ENCODE measurements at places on chromosomes 12 and 14. TPM values are rescaled to one million over a fixed set of nuclear protein-coding genes. Genes with fewer than 3 reads are reported as not detected.

DNA sequence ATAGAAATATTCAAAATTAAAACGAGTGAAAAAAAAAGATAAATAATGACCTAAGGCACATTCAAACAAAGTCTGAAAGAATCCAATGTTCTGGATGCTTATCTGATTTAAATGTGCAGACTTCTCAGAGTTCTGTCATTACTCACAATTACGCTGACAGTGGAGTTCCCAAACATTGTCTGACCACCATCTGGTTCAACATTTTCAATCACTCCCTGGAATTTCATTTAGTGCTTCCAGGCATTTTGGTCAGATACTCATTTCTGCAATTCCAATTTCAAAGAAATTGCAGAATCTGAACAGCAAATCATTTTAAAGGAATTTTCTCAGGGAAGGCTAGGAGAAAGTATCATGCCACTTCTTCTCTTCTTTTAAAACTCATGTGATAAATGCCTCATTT, 398.2 kb upstream of the PDE3A start:
- DNase-seq: no peak

DNA sequence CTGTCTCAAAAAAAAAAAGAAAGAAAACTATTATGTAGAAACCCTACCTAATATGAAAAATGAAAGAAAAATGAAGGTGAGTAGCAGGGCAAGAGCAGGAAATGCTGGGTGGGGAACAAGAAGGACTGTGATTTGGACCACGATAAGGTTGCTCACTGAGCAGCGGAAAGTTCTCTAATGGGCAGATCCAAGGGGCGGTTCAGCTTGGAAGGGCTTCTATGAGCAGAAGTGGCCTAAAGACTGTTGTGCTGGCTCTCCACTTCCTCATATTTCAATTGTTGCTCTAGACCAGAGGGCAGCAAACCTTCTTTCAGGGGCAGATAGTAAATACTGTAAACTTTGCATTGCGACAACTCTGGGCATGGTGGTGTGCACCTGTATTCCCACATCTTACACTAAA, 16.3 kb upstream of the NFYB start:
- DNase-seq: no peak

DNA sequence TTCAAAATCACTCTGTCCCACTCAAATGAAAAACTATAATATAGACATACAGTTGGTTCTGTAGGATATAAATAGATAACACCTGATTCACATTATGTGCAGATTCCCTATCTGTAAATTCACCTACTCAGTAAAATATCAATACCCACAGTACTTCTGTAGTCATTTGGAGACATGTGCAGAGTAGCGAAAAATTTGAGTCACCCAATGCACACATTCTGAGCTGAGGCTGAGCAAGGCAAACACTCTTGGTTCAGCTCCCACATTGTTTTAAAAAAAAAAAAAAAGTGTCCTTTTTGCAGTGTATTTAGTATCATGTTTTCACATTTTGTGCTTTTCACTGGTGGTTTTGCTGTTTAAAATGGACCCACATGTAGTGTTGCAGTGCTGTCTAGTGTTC, 27.3 kb upstream of the BBS10 start:
- no peak for DNase-seq

DNA sequence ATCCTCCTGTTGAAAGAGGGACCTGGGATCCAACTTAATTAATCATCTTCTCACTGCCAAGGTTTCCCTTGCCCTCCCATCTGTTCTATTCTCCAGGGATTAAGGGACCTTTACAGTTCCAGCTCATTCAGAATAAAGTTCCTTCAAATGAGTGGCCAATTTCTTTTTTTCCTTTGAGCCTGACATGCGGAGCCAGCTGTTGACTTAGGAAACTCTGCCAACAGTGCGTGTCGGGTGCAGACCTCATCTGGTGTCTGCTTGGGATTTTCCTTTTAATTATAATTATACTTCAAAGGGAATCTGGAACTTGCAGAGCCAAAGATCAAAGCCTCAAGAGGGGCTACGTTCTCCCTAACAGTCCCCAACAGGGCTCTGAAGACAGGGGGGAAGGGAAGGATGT, 64.8 kb downstream of the CCDC60 start:
- DNase-seq: no peak

DNA sequence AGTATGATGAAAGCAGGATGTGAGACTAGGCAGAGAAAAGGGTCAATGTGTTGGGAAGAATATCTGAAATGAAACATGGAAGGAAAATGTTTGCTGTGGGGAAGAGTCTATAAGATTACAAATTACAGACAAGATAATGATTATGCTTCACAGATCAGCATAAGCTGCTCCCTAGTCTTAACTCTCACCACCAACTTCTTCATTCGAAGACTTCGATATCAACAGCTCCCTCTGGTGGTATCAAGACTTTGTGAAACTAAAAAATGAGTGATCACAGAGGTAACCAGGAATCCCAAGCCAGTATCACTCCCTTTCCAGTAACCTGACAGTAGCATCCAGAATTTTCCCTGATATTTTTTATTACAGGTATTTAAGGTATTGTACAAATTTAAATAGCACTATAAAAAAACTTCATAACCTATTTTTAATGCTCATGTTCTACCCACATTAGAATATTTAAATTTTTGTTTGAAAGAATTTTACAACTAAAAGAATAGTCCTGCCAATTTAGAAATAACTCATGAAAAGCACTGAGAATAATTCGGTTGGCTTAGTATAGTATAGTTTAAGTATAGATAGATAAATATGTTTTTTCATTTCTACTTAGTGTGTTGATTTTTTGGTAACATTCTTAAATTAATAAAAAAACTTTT, 84.4 kb downstream of the C2CD5 start:
- DNase-seq: no peak

GRCh38 chr14:71247106-71247505, 339.8 kb downstream of the PCNX1 start:
- no peak for DNase-seq

DNA sequence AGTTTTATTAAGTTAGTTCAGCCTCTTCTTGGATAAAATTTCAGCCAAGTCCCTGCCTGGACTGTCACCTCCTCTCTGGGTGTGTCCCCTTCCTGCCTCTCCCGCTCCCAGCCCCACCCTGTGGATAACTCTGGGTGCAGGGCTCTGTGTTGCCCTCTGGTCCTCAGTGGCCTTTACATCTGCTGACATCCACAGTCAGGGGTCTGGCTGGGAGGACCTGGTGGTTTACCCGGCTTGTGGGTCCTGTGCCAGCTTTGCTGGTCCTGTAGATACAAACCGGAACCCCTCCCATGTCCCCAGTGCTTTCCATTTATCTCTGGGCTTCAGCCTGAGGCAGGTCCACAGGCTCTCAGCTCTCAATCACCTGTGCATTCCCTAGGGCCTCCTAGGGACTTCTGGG, 28.9 kb upstream of the PLEKHG3 start:
- no peak for DNase-seq

DNA sequence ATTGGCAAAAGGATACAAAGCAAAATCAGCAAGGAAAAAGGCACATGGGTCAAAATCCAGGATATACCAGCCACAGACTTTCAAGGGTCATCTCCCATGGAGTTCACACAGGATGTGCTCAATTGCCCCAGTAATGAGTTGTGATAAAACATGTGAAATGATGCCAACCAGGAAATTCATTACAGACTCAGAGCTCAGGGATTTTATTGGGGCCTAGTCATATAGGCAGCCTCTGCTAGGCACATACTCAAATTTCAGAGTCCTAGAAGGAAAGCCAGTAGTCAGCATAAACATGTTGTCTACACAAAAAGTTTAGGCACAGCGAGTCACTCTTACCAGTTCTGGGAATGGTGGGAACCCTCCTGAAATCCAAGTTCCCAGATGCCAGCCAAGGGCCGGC, 64.4 kb upstream of the OSBPL8 start:
- no peak for DNase-seq

DNA sequence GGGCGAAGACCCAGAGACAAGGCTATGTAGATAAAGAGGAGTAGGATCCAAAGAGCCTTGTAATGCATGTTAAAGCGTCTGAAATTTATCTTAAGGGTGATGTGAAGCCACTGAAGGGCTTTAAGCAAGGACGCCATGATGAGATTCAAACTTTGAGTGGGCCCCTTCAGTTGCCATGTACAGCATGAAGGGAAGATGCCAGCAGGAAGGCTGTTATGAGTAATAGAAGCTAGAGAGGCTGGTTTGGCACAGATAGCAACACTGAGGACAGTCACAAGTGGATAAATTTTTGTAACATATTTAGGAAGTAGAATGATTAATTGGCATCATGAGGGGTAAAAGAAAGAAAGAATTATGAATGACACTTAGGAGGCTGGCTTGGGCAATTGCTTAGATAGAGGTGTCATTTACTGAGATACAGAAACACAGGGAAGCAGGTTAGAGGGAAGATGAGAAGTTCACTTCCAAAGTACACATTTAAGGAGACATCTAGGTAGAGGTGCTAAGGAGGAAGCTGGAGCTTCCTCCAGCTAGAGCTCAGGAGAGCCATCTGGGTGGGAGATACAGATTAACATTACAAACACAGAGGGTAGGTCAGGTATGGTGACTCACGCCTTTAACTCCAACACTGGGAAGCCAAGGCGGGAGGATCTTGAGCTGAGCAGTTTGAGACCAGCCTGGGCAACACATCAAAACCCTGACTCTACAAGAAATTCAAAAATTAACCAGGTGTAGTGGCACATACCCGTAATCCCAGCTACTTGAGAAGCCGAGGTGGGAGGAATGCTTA, 13.7 kb downstream of the ATG2B start:
- DNase-seq: no peak

DNA sequence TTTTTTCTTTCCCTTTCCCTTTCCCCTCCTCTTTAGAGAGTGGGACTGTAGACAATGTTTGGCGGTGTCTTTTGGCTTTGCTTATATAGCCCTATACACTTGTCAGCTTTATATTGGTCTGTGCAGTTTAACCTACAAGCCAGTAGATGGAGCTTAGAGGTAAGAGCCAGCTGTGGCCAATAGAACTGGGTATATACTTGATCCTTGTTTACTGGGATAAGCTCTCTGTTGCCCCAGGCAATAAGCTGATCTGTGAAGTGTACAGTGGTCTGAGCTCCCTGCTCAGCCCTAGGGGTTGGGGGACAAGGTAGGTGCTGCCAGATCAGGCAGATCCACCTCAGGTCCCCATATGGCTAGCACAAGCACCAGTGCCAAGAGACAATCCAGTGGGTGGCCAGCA, 434.1 kb downstream of the NOVA1 start:
- no peak for DNase-seq

GRCh38 chr12:9948606-9949296, 16.6 kb upstream of the CLEC2A start:
- no peak for DNase-seq

GRCh38 chr12:63994704-63995103, 150.2 kb downstream of the SRGAP1 start:
- DNase-seq: no peak

DNA sequence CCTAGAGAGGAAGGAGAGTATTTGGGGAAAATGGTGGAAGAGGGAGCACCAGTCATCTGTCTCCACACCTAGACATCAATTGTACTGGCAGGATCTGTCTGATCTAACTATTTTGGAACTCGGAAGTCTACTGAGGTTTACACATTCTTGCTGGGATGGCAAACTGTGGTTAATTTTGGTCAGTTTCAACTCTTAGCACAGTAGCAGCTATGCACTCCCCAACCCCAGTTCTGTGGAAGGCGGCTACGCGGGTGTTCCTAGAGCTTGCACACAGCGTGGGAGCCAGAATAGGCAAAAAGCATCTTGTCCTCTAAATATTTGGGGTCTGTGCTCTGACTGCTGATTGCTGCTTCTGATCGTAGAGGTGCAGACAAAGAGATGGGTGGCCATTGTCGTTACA, 33.8 kb downstream of the TECPR2 start:
- no peak for DNase-seq

GRCh38 chr12:4587108-4587507, 25.1 kb downstream of the DYRK4 start:
- no peak for DNase-seq

The HOTAIR gene
- total RNA-seq: not detected

The OAS3 gene
- total RNA-seq: 52.7 TPM

The MGP gene
- total RNA-seq: 190 TPM

The ATF1 gene
- total RNA-seq: 48.1 TPM

The AKAP6 gene
- 6.5 TPM for total RNA-seq

The A2M gene
- 314 TPM for total RNA-seq

The SLC25A47 gene
- total RNA-seq: not detected

The MUCL1 gene
- total RNA-seq: not detected

The MYF5 gene
- not detected for total RNA-seq

The RFX4 gene
- not detected for total RNA-seq

The AKAP5 gene
- 1.8 TPM for total RNA-seq

The STXBP6 gene
- total RNA-seq: 21.1 TPM

The CISTR gene
- not detected for total RNA-seq

The SLC38A2 gene
- 104 TPM for total RNA-seq

Measured in upper lobe of left lung (tissue), 6 donors.